ENCODE measurements at places on chromosomes 7 and 10.

- no peak for ATAC-seq
Measured at GRCh38 chr7:96989241-96989858, 16.0 kb upstream of the DLX6 start.

- ATAC-seq = no peak
Measured at GRCh38 chr7:153475239-153475638, 577.0 kb upstream of the DPP6 start.

GRCh38 chr10:79367426-79368189 lies 20.3 kb downstream of the PPIF start:
- no peak for ATAC-seq

DNA sequence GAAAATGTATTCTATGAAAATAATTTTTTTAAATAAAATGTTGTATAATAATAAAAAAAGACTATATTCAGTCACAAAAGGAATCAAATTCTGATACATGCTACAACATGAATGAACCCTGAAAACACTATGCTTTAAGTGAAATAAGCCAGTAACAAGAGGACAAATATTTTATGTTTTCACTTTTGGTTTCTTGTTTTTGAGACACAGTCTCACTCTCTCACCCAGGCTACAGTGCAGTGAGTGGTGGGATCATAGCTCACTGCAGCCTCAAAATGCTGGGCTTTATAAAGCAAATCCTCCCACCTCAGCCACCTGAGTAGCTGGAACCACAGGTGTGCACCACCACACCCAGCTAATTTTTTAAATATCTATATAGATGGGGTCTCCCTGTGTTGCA lies 64.2 kb downstream of the CNOT4 start:
- peak; percentile 35 for ATAC-seq

DNA sequence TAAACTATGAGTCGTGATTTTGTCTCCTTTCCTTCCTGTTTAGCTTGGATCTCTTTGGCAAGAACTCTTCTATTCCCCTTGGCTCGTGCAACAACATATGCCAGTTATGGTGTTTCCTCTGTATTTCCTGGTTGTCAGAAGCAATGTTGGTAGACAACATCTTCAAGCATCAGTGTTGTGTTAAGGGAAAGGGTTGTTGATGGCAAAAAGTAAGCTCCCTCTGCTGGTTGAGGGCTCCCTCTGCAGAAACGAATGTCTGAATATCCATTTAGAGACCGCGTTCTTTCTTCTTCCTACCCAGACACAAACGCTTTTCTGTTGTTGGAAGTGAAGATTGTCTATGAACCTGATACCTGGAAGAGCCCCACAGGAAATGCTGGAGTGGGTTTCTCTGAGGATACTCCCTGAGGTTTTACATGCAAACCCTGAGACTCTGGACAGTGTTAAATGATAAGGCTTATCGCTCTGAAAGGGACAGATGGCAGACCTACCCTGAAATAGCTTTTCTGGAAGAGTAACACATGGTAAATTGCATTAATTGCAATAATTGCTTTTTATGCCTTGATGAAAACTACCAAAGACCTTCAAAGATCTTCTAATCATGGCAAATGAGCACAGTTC lies 23.5 kb upstream of the C1QL3 start:
- ATAC-seq = no peak

- no peak for ATAC-seq
Measured at GRCh38 chr7:7913504-7913903, 55.1 kb upstream of the GLCCI1 start.

DNA sequence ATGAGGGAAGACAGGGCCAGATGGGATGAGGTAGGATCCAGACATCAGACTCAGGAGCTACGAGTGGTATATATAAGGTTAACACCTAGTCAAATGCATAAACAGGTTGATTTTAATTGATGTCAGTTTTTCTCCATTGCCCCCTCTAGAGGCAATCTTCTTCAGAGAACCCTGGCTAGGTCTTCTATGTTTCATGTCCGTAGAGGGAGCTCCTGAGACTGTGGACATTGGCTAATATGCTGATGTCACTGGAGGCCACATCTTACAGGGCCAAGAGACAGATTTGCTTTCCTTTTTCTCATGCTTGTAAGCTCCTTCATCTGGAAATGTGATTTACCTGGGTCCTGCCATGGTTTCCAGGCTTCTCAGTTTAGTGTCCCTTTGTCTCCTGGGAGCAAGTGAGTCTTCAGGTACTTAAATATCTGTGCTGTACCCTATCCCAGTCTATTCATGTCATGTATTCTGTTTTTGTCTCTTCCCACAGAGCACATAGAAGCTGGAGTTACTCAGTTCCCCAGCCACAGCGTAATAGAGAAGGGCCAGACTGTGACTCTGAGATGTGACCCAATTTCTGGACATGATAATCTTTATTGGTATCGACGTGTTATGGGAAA lies 161.6 kb upstream of the PRSS1 start:
- ATAC-seq = peak; percentile 25

GRCh38 chr7:3042861-3043489 lies 692 bp downstream of the CARD11 start:
- ATAC-seq = peak; percentile 83

DNA sequence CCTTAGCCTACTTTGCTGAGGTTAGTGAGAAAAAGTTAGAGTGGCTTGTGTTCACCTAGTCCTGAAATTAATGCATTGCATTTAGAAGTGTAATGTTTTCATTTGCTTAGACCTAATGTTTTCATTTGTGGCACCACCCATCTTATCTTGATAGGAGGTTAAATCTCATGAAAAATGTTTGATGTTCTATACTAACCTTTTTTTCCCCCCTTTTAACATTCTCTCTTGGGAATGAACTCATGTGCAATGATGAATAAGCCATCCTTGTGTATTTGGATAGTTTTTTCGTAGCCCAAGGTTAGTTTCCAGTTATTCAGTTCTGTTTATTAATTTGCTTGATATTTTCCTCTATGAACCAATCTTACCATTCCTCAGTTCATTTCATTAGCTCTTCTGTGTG lies 2.8 kb downstream of the FHIP2A start:
- no peak for ATAC-seq

DNA sequence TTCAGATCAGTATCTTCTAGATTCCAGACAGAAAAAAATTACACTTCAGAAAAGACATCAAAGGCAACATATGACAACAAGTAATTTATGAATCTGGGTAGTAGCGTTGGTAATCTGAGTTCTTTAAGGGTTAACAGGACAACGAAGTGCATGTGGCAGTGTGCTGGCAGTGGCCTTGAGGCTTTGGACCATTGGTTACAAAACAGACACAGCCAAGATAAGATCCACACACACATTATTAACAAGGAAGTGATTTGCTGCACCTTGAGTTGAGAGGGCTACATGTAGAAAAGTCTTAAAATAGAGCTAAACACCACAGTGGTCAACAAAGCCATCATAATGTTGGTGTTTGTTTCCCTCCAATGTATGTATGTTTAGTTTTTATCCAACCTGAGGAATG lies 40.6 kb downstream of the AKR1D1 start:
- ATAC-seq = no peak

GRCh38 chr10:23198610-23198939 lies 6.5 kb downstream of the PTF1A start:
- ATAC-seq = no peak

DNA sequence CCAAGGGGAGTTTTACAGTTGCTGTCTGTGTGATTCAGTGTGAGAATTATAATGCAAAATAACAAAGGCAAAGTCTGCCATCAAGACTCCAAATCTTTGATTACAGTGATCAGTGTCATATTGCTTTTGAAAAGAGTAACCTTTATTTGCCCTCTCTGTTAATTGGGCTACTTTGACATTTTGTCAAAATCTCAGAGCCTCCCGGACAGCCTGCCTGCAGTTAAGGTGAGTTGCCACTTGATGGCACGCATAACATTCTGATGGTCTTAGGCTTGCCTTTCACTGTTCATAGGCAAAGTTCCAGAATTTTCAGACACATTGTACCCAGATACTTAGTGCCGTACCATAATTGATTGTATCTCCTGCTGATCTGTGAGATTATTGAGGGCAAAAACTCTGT lies 253.5 kb downstream of the ABCA13 start:
- no peak for ATAC-seq

GRCh38 chr7:73828107-73828803 lies 2.5 kb upstream of the CLDN4 start:
- ATAC-seq = peak; percentile 74

- ATAC-seq = no peak
Measured at GRCh38 chr10:110118891-110119621, 88.3 kb upstream of the MXI1 start.

DNA sequence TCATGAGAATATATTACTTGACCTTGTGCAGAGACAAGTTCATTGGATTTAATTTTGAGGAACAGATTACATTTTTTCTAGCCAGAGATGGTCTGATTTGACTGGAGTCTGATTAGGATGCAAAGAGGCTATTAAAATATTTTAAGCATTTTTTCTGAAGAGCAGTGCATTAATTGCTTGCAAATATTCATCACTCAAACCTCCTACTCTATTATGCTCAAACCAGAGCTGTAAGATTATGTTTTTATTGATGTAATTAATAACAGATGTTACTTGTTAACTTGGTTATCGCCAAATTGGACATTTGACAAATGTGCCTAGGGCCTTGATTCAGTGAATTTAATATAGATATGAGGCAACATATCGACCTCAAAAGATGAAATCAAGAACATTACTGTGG lies 160.9 kb upstream of the SLC13A1 start:
- ATAC-seq = no peak

DNA sequence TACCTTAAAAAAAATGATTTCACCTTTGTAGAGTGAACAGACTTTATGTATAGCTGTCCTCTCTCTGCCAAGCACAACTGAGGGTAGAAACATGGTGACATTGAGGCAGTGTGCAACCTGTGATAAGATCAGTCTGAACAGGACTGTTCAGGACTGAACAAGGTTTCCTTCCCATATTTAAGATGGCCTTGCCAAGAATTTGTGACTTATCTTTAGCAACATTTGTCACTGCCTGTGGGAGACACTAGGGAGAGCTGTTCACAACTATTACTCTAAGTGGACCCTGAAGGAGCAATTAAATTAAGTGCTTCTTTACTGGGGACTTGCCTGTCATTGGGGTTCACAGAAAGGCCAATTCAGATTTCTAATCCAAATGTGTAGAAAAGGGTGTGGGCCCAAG lies 6.7 kb downstream of the OR13A1 start:
- ATAC-seq = no peak

Data from activated CD4-positive, CD25-positive, alpha-beta regulatory T cell treated with anti-CD3 and anti-CD28 coated beads, Interleukin-2, amount 50 U/mL, for 24 hours (primary cell).